Suprapubic skin (tissue), 4 donors: ENCODE measurements at places on chromosomes 11 and 22.

GRCh38 chr22:41787331-41787730, 13.1 kb upstream of the CCDC134 start:
- no peak overlapping the region for H3K4me3 ChIP-seq
- H3K27me3 ChIP-seq = no peaks in the 10 kb centered on the region
- DNase-seq = no peak
- H3K36me3 ChIP-seq = no peaks in the 10 kb centered on the region
- no peaks in the 10 kb centered on the region for H3K4me1 ChIP-seq

GRCh38 chr11:102807921-102808320, 10.0 kb upstream of the MMP1 start:
- no peak overlapping the region for H3K27ac ChIP-seq
- no peak overlapping the region for H3K4me3 ChIP-seq
- no peaks in the 10 kb centered on the region for H3K27me3 ChIP-seq
- no peak for DNase-seq
- no peaks in the 10 kb centered on the region for H3K36me3 ChIP-seq

DNA sequence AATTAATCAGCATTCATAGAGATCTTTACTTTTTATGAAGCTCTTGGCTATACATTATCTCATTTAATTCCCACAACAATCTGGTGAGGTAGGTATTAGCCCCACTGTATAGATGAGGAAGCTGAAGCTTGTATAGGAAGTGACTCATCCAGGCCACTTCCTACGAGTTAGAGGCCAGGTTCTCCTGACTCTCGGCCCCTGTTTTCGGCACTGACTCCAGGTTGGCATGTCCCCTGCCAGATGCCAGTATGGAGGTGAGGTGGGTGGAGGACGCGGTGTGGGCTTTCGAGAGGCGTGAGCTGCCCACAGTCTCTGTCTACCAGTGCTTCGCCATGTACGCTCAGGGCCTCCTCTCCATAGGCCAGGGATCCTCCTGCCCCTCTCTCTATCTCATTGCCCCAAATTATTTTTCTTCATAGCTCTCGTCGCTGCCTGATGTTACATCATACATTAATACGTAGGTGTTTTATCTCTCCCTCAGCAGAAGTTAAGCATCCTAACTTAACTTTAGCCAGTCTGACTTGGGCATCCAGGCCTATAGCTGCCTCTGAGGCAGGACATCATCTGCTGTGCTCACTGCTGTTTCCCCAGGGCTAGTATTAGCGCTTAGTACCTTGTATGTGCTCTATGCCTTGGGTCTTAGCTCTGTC, 9.0 kb downstream of the DGAT2 start:
- no peaks in the 10 kb centered on the region for H3K27me3 ChIP-seq
- H3K27ac ChIP-seq = no peak overlapping the region
- no peaks in the 10 kb centered on the region for H3K4me1 ChIP-seq
- DNase-seq = no peak

DNA sequence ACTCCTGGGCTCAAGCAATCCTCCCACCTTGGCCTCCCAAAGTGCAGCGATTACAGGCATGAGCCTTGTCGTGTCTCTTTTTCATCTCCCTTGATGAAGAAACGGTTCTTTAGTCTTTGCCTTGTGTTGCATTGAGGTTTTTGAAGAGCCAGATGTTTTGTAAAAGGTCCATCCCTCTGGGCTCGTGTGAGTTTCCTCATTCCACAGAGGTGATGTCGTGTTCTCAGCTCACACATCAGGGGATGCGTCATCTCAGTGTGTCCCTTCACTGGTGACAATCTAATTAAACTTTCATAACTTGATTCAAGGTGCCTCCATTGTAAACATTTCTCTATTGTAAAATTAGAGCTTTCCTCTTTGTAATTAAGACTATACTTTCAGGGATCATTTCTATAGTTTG, 29.7 kb upstream of the TEF start:
- no peaks in the 10 kb centered on the region for H3K4me1 ChIP-seq
- no peaks in the 10 kb centered on the region for H3K27me3 ChIP-seq
- no peak for DNase-seq
- no peak overlapping the region for H3K4me3 ChIP-seq
- peaks cover 97% of the 10 kb centered on the region for H3K36me3 ChIP-seq

- no peaks in the 10 kb centered on the region for H3K27me3 ChIP-seq
- no peaks in the 10 kb centered on the region for H3K36me3 ChIP-seq
- no peak overlapping the region for H3K4me3 ChIP-seq
- H3K4me1 ChIP-seq = no peaks in the 10 kb centered on the region
These were observed 43.9 kb downstream of the CCDC34 start for GRCh38 chr11:27319072-27319471.

GRCh38 chr11:62333768-62334167, 3.5 kb upstream of the ASRGL1 start:
- peaks cover 22% of the 10 kb centered on the region for H3K27me3 ChIP-seq
- H3K4me3 ChIP-seq = no peak overlapping the region
- H3K27ac ChIP-seq = no peak overlapping the region
- DNase-seq = no peak
- H3K4me1 ChIP-seq = peaks cover 12% of the 10 kb centered on the region
- H3K36me3 ChIP-seq = no peaks in the 10 kb centered on the region

GRCh38 chr22:45922256-45922655, 54.7 kb downstream of the WNT7B start:
- no peaks in the 10 kb centered on the region for H3K4me1 ChIP-seq
- H3K27ac ChIP-seq = no peak overlapping the region
- H3K27me3 ChIP-seq = peaks cover 8% of the 10 kb centered on the region
- DNase-seq = no peak
- H3K36me3 ChIP-seq = no peaks in the 10 kb centered on the region
- no peak overlapping the region for H3K4me3 ChIP-seq
